DMS79 (cell line): ENCODE measurements at places on chromosomes 1 and 21.

- DNase-seq = no peak
Measured at GRCh38 chr21:43754948-43755781, 20.9 kb downstream of the CSTB start.

DNA sequence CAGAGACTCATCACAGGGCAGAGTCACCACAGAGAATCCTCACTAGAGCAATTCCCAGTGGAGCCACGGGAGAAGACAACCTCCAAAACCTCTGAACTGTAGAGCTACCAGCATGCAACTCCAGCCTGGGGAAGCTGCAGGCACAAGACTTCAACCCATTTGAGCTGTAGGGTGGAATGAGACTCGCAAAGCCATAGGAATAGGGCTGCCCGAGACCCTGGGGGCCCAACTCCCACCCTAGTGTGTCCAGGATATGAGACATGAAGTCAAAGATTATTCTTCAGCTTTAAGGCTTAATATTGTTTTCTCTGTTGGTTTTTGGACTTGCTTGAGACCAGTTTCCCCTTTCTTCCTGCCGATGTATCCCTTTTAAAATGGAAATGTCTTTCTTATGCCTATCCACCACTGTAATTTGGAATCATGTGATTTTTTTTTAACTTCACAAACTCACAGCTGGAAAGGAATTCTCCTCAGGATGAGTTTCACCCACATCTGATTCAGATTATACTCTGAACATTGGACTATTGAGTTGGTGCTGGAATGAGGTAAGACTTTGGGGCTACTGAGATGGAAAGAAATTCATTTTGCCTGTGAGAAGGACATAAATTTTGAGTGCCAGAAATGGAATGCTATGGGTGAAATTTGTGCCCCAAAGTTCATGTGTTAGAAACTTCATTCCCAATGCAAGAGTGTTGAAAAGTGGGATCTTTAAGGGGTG is 59.6 kb upstream of the ST6GALNAC5 start:
- no peak for DNase-seq

- no peak for DNase-seq
Measured at GRCh38 chr1:66282343-66282852, 251.6 kb upstream of the SGIP1 start.

- no peak for DNase-seq
Measured at GRCh38 chr1:6723621-6724428, 22.2 kb upstream of the DNAJC11 start.

DNA sequence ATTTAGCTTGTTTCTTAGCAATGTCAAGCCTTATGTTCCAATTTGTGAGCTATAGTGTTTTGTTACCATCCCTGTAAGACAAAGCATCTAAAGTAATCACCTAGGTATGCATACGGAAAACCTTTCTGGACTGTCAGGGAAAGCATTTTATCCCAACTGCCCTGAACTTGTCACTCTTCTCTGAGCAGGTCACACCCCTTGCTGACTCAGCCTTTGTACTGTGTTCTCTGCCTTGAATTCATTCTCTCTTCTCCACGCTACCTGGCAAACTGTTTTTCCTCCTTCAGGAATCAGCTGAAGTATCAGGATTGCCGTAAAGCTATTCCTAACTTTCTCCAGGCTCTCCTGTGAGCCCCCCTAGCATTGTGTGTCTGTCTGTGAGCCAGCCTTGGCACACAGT is 54.2 kb downstream of the PBX1 start:
- no peak for DNase-seq

DNA sequence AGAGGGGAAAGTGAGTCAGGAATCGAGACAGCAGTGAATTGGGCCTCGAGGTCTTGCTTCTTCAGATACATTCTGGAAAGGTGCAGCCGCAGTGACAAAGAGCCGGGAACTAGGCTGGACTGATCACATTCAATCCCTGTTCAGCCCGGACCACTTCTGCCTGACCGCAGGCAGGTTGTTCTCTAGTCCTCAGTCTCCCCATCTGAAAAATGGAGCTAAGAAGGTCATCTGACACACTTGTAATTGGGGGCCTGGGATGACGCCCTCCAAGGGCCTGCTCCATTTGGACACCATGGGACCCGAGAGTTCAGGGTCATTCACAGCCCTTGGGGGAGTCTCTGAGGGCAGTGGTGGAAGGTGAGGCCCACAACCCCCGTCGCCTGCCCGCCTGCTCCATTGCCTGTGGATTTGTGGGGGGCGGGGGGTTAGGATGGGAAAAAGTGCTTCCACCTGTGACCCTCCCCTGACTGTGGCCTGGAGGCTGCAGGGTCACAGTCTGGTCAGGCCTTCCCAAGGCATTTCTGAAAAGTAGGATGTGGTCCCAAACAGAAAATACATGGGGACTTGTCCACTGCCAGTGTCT is 87.9 kb upstream of the CSF3R start:
- no peak for DNase-seq

- no peak for DNase-seq
Measured at GRCh38 chr21:41712201-41712600, 54.7 kb downstream of the RIPK4 start.

DNA sequence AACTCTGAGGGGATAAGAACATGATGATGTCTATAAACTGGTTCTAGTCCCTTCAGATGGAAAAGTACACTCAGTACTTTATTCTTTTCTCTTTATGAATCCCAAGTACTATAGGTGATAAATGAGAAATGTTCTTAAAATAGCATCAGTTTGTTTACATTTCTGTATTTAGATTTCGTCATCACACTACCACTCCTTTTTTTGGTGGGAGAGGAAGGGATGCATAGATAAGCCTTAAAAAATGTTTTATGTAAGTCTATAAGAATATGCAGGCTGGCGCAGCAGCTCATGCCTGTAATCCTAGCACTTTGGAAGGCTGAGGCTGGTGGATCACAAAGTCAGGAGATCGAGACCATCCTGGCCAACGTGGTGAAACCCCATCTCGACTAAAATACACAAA is 144.8 kb downstream of the USP25 start:
- DNase-seq = no peak

DNA sequence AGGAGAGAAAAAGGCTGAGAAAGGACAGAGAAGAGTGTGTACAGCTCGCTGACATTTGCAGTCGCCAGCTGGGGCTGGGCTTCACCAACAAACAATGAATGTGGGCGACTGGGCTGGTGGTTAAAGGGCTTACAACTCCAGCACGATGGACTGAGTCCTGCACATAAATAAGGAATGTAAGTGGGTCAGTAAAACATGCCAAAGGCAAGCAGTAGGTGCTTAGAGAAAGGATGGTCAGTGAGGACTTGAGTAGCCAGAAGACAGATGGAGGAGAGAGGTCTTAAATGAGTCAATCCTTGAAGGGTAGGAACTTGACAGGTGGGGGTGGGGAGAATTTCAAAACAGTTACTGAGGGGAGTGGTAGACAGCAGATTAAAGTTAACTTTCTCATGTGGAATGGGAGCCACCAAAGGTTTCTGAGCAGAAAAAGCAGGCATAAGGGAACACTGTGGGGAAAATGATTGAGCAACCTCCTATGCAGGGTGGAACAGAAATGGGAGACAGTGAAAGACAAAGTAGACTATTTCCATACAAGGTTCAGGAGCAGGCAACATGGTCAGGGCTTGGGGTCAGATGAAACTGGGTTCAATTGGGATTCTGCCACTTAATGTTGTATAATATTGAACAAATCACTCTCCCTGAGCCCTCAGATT is 37.4 kb downstream of the GADD45A start:
- no peak for DNase-seq

DNA sequence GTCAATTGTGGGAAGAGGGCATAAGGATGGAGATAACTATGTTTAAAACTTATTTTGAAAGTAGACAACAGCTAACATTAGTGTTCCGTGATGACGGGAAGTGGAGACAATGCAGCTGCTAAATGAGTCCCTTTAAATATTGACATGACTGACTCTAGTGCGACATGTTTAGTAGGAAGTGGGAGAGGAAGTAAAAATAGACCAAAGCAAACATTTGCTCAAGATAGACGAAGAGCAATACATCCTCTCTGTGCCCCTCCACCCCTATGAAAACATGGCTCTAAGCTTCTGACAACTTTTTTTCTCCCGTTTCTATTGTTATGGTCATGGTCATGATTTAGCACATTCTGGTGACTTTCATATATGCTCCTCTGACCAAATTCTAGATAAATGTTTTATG is 60.0 kb upstream of the HMCN1 start:
- no peak for DNase-seq
